BJ (cell line): ENCODE measurements at places on chromosomes 5 and 9. TPM values are rescaled to one million over a fixed set of nuclear protein-coding genes. Genes with fewer than 3 reads are reported as not detected.

XPA gene
- polyA plus RNA-seq, result 1.4 and 2.2 TPM in 2 replicates

RHOBTB3 gene
- 288 and 320 TPM in 2 replicates for polyA plus RNA-seq

MTRR gene
- polyA plus RNA-seq, result 58.6 and 65.4 TPM in 2 replicates

DPYSL3 gene
- polyA plus RNA-seq, result 48.3 and 49.6 TPM in 2 replicates

BARHL1 gene
- not detected in 2 replicates for polyA plus RNA-seq

IL3 gene
- not detected in 2 replicates for polyA plus RNA-seq

HRH2 gene
- polyA plus RNA-seq, result not detected in 2 replicates

UBLCP1 gene
- 8.8 and 20.8 TPM in 2 replicates for polyA plus RNA-seq

LRRC26 gene
- not detected in 2 replicates for polyA plus RNA-seq

ZNF658 gene
- 1.2 and 2.0 TPM in 2 replicates for polyA plus RNA-seq

ASPN gene
- 3.4 and 8.2 TPM in 2 replicates for polyA plus RNA-seq

C9orf153 gene
- 0.09 TPM in 1 of 2 replicates, not detected in the other for polyA plus RNA-seq

DNA sequence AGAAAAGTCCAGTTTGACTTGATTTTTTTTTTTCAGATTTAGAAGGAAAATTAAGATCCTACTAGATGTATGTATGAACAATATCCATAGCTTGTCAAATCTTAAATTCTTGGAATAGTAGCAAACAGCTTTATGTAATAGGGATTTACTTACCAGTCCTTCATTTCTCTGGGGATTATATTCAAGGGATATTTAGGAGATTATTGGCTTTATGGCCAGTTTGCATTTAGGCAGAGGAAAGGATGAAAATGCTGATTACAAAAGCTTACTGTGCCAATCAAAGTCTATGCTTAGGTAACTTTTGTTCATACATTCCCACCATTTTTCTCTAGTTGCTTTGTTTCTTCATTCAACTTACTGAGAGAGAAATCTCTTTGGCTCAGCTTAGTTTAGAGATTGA lies 47.9 kb downstream of the MAST4 start:
- DNase-seq, result no peak

DNA sequence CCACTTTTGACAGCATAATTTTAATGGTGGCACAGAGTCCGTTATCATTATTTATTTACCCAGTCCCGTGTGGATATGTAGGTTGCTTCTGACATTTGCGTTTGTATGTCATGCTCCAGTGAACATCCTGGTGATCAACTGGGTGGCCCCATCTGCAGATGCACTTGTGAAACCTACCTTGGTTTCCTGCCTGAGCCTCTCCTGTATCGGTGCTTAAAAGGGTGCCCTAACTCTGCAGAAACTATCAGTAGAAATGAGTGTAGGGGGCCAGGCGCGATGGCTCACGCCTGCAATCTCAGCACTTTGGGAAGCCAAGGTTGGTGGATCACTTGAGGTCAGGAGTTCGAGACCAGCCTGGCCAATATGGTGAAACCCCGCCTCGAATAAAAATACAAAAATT lies 92.1 kb upstream of the IER5L start:
- DNase-seq, result no peak

DNA sequence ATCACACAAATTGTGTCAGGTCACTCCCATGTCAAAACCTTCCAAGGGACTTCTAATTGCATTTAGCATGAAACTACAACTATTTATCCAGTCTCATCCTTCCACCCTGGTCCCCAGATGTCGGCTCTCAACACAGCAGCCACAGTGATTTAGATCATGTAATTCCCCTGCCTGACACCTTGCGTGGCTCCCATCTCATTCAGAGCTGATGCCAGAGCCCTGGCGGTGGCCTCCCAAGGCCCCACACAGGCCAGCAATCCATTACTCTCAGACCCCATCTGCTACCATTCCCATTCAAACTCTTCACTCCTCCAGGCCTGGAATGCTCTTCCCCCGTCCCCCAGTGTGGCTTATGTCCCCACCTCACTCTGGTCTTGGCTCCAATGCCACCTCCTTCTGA lies 2.4 kb downstream of the SLC35D2 start:
- DNase-seq, result no peak

DNA sequence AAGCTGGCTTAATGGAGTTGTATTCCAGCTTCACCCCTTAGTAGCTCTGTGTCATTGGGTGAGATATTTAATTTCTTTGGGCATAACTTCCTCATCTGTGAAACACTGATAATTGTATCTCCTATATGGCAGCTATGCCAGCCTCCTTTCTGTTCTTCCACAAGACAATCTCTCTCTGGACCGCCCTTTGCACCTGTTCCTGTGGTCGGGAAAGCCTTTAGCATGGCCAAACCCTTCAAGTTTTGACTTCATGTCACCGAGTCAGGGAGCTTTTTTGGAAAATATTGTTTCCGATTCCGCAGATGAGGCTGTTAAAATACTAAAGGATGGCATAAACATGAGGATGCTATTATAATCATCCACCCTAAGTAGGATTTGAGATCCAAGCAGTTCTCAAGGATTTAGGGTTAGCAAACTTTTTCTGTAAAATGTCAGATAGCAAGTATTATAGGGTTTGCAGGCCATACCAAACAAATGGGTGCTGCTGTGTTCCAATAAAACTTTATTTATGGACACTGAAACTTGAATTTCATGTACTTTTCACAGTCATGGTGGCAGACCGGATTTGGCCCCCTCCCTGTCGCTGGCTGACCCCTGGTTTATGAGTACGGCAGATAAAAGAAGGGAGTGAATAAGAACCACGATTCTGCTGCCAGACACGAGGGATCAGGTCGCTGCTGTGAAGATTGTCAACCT lies 695 bp upstream of the NDFIP1 start:
- DNase-seq, result no peak

DNA sequence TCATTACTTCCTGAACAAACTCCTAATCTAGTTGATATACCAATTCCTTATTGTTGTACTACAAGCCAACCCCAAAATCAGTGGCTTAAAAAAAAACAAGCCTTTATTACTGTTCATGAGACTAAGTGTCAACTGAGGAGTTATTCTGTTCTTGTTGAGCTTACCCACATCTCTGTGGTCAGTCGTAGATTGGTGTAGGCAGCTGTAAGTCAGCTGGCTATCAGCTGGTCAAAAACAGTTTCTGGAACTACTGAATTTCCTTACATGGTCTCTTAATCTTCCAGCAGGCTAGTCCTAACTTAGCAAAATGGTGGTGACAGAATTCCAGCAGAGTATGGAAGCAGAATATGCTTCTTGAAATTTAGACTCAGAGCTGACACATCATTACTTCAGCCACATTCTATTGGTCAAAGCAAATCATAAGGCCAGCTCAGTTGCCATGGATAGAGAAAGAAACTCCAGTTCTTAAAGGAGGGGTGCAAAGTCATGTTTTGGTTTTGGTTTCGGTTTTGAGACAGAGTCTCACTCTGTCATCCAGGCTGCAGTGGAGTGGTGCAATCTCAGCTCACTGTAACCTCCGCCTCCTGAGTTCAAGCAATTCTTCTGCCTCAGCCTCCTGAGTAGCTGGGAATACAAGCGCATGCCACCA lies 386.1 kb upstream of the MPDZ start:
- DNase-seq, result no peak

DNA sequence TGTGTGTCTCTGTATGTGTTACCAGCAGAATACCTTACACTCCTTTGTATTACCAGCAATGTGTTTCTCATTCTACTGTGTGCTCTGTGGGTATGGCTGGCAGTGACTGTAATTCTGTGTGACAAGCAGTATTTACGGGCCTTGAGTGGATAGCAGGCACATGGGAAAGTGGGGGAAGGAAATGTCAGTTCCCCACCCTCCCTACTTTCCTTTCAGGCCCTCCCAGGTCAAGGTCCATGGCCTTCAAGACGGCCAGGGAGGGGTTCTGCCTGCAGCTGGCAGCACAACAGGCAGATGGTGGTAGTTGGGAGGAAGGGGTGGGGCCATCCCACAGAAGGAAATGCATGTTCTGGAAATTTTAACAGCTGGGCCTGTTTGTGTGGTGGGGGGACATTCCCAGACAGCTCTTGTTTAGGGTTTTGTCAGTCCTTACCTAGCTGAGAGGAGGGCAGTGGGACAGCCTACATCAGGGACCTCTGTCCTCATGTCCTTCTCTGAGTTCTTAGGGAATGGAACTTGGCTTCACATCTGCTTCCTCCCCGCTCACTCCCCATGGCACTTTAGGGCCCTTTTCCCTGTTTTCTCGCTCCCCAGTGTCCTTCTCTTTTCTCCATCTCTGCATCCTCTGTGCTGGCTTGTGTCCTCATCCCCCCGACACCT lies 14.6 kb upstream of the TNIP1 start:
- no peak for DNase-seq

- no peak for DNase-seq
These were observed 163.5 kb downstream of the ARSB start for GRCh38 chr5:78821536-78822021.

GRCh38 chr9:130881516-130881915 lies 15.1 kb downstream of the QRFP start:
- DNase-seq, result no peak

DNA sequence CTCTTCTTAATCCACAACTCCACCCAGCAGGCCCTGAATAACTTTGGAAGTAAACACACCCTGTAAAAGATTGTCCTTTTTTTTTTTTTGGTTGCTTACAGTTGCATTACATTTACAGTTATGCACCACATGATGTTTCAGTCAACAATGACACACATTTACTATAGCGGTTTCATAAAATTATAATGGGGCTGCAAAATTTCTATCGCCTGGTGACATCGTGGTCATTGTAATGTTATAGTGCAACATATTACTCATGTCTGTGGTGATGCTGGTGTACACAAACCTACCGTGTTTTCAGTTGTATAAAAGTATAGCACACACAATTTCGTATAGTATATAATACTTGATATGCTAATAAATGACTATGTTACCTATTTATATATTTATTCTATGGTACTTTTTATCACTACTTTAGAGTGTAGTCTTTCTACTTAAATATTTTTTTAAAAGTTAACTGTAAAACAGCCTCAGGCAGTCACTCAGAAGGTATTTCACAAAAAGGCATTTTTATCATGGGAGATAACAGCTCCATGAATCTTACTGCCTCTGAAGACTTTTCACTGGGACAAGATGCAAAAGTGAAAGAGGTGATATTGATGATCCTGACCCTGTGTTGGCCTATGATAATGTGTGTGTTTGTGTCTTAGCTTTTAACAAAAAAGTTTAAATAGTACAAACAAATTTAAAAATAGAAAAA lies 695.4 kb upstream of the CDH18 start:
- no peak for DNase-seq

DNA sequence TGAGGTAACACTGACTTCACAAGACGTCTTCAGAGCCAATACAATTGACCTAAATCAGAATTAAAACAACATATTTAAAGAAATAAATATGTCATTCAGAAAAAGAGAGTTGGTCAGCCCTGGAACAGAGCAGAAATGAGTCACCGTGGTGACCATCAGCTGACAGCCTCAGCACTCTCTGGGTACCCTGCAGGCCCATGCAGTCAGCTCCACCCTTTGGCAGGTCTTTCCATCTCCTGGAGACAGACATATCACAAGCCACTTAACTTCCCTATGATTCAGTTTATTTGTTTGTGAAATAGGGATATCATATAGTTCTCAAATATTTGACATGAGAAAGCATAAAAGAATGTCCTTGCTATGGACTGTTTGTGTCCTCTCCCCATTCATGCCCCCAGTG lies 151.6 kb upstream of the MEF2C start:
- DNase-seq, result no peak

DNA sequence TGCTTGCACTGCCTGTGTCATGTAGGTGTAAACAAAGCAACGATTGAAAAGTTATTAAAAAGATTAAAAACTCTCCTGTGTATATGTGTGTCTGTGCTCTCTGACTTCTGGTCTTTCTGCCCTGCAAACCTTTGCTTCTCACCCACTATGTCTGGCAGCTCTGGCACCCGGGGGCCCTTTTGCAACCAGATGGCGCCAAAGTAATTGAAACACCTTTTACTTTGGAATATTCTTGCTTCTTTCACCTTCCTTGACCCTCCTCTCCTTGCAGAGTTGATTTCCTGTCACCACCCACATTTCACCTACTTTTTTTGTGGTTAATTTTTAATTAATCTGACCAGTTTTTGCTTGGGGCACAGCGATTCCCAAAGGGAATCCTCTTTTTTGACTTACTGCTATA lies 275.5 kb downstream of the ARHGEF28 start:
- DNase-seq, result no peak

- peak; percentile 29 for DNase-seq
These were observed 48.5 kb upstream of the DAB2 start for GRCh38 chr5:39473156-39473775.

DNA sequence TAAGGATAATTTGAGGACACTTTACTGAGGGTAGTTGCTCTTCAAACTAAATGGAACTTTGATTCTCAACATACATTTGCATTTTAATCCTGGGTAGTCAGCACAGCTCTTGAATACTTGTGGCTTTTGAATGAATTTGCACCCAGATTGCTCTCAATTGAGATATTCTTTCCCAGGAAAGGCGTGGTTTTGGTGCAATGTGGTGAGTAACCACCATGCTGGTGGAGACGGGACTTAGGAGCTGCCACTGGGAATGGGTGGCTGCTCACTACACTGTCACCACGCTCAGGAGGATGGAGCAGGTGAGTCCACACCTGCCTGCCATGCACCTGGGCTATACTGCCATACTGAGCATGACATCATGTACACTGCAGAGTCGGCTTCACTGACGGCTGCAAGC lies 99.2 kb downstream of the IRX1 start:
- no peak for DNase-seq

GRCh38 chr9:81724242-81724889 lies 35.0 kb upstream of the TLE1 start:
- DNase-seq, result no peak

- no peak for DNase-seq
These were observed 132.5 kb downstream of the SEMA6A start for GRCh38 chr5:116442095-116442534.

- no peak for DNase-seq
These were observed 322.6 kb downstream of the FBXL17 start for GRCh38 chr5:108059334-108059733.

DNA sequence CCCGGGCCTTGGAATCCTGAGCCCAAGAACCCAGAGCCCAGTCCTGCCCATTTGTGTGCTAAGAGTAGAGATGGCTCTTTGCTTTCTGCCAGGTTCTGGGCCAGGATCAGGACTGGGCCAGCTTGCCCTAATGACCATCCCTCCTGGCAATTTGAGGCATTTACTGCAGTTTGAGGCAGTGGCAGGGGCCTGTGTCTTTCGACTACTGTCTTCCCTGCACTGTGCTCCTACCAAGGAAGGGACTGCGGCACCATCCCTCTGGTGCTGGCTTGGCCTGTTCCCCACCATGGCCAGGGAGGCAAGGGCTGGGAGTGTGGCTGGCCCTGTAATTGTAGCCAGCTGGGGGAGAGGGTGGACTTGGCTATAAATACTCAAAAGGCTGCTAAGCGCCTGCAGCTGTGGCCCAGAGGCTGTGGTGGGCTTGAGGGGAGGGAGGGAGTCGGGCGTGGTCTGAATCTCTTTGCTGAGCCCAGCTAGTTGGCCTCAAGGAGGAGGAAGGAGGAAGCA lies 4.6 kb downstream of the ENHO start:
- DNase-seq, result no peak
